HTR-8/SVneo (cell line): ENCODE measurements at places on chromosomes 12 and 14.

DNA sequence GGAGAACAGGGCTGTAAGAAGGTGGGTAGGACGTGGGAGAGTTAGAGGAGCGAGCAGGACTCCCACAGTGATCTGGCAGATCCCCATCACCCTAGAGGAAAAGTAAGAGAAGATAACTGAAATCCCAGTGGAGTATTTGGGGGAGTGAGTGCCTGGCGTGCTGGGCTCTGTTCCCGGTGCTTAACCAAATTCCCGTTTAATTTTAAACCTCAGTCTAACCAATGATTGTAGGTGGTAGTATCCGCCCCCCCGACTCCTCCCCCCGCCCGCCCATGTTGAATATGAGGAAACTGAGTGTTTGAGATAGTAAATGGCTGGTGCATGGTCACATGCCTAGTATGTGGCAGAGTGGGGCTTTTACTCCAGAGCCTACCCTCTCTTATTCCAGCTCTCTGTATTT is 1.2 kb downstream of the TARBP2 start:
- no peak for DNase-seq

GRCh38 chr12:3325736-3326135 is 165.3 kb upstream of the PRMT8 start:
- no peak for DNase-seq

- DNase-seq = no peak
Measured at GRCh38 chr14:96754162-96754844, 42.9 kb upstream of the VRK1 start.

DNA sequence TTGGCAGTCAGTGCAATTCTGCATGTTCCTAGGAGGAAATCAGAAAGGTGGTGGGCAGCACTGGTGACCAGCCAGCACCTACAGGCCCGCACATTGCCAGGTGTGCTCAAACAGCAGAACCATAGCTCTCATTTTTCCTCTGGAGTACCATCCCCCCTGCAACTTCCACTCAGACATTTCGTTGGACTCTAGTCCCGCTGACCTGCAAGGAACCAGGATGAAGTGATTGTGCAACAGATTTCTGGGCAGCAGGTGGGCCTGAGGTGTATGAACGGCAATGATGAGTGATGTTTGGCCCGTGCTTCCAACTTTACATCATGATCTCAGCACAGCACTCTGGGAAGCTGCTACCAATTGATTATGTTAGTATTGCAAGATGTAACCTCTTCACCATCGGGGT is 129.9 kb downstream of the NTF3 start:
- no peak for DNase-seq

DNA sequence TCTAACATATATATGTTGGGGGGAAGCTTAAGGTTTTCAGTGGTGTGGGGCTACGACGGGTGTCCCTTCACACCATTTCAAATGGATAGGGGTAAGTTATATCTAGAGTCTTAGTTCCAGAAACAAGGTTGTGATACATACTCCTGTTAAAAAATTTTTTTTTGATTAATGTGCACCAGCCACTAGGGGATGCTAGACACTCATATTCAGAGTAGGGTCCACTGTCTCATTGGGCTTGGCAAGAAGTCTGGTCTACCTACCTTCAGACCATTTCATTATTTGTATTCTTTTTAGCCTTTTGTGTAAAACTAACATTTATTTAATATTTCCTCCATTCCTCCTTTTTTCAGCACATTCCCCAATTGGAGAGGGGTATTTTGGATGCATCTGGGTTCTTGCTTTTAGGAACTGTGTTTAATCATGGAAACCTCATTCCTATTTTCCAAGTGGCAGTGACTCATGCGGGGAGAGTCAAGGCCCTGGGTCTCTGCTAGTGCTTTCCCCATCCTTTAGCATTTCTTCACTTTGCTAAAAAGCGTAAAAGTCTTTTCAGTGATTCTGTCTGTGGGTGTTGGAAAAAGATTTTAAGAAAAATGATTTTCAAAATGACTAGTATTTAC is 33.4 kb downstream of the ANO4 start:
- DNase-seq = no peak

DNA sequence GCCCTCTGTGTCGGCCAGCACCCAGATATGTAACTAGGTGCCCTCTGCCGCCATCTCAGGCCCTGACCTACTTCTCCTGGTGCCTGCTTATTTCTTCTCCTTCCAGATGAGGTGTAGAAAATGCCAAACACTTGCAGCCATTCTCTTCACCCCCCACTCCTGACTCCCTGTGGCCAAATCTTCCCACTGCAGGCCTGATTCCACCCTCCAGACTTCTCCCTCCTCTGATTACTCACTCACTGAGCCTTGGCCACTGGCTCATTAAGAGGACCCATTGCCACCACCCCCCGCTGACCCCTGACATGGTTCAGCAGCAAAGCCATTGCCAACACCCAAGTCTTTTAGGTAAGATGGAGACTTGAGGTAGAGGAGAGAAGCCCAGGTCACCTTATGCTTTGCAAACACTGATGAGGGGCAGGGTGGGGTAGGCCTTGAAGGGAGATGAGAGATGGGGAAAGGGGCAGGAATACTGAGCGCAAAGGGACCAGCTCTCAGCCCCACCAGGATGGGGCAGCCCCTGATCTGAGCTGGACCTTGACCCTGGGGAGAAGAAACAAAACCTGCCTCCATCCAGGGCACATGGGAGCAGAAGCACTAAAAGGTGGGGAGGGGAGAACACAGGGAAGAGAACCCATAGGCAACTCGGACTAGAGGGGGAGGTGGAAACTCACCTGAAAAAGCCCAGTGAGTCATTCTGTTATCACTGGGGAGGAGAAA is 25.1 kb upstream of the ANO2 start:
- DNase-seq = no peak

GRCh38 chr12:79260923-79261322 is 396.3 kb downstream of the SYT1 start:
- DNase-seq = no peak

DNA sequence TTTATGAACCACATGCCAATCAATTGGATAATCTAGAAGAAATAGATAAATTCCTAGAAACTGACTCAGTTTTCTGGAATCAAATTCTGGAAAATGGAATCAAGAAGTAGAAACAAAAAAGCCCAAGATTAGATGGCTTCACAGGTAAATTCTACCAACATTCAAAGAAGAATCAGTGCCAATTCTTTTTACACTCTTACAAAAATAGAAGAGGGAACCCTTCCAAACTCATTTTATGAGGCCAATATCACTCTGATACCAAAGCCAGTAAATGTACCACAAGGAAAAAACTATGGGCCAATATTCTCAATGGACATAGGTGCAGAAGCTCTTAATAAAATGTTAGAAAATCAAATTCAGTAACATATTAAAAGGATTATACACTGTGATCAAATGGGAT is 35.7 kb upstream of the MYRFL start:
- DNase-seq = no peak

GRCh38 chr12:8834230-8834629 is 11.8 kb downstream of the A2ML1 start:
- no peak for DNase-seq

- DNase-seq = no peak
Measured at GRCh38 chr14:95484296-95484695, 32.2 kb downstream of the SYNE3 start.
